Esophagus muscularis mucosa (tissue), 4 donors: ENCODE measurements at places on chromosomes 7 and 10. TPM values are rescaled to one million over a fixed set of nuclear protein-coding genes. Genes with fewer than 3 reads are reported as not detected.
A peak's percentile ranks its signal among the peaks of the same experiment; 100 is the strongest.

DNA sequence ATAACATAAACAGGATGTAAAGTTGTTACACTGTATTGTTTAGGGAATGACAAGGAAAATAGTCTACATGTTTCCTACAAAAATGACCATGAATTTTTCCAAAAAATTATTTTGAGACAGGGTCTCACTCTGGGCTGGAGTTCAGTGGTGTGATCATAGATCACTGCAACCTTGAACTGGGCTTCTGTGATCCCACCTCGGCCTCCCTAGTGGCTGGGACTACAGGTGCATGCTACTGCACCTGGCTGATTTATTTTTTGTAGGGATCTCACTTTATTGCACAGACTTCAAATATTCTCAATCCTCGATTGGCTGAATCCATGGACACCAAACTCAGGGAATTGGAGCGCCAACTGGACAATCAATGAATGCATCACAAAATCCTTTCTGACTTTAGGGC is 6.6 kb downstream of the CHCHD2 start:
- no peak for DNase-seq

GRCh38 chr7:1890289-1891235 is 220.5 kb downstream of the ELFN1 start:
- no peak for DNase-seq

Gene GPR26
- not detected for total RNA-seq

DNA sequence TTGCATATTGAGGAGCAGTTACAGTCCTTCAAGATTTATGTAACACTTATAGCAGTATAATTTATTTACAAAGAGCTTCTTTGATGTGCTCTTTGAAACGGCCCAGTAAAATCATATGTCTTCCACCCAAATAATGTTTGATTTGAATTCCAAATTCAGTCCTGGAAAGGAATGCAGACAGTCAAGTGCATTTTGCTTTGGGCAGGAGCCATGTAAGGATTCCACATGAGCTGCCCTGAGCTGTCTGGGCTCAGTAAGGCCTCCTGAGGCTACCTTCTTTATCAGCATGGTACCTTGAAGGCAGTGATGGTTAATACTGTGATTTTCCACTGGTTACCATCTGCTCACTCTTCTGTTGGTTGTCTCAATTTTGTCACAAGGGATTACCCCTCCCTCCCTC is 41.6 kb upstream of the LHFPL3 start:
- DNase-seq = no peak

Gene CYP3A7
- total RNA-seq = 0.34 TPM

Gene EFCAB10
- not detected for total RNA-seq

DNA sequence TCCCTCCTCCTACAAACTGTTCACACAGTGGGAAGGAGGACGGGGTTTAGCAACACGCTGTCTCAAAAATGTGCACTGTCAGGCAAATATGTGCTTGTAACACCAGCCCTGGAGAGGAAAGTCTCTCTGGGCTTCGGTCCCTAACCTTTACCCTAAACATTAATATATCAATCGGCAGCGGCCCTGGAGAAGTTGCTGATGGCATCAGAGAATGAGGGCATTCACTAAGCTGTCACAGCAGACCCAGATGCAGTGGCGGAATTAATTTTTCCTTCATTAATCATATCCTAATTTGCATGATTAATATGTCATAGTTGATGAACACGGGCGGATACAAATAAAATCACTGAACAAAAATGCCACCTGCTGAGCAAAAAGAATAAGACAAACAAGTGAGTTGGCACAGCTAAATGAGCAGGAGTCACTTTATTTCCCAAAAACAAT is 45.2 kb upstream of the INSIG1 start:
- no peak for DNase-seq

GRCh38 chr7:163298-163695 is 29.1 kb upstream of the FAM20C start:
- no peak for DNase-seq

DNA sequence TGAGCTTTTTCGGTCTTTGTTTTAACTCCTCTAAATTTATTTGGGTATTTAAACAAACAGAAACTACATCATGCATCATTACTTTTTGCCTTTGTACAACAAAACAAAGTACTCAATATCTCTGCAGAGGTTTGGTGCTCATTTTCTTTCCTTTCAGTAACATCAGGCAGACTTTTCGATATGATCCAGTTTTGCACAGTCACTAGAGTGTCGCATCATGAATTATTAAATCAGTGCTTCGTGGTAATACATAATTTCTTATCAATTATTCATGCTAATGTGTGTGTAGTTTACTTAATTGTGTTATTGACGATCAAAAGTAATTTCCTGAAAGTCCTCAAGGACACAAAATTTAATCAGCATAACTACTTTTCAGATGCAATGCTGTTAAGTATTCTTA is 31.8 kb downstream of the DRGX start:
- DNase-seq = no peak

DNA sequence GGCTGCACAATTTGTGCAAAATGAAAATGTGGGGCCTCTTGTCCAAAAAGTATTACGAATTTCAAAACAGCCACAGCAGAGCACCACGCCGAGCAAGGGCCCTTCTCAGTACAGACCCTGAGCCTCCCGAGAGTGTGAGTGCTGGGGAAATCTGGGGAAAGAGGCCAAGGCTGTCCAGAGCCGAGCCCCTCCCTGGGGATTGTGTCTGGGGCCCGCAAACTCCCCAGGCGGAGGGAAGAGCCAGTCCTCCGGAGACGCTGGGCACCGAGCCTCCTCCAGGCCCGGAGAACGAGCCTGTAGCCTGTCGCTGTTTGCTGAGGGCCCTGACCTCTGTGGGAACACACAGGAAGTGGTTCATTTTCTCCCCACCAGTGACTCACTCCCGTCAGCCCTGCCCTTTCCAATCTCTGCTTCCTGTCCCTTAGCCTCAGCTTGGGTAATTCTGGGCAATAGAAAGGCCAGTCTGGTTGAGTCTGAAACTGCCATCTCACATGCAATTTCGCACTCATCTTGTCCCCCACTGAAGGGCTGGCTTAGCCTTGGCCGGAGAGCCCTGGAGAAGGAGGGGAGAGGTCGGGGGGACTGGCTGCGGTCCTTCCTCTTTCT is 19.5 kb upstream of the GNA12 start:
- peak; percentile 94 for DNase-seq

Gene CFAP46
- 0.39 TPM for total RNA-seq

- DNase-seq = no peak
These were observed 156.6 kb upstream of the LYZL2 start for GRCh38 chr10:30786131-30786530.

Gene C10orf67
- total RNA-seq = not detected

GRCh38 chr7:142717453-142717852 is 31.8 kb upstream of the PRSS1 start:
- no peak for DNase-seq

Gene LRRC4
- 1.3 TPM for total RNA-seq

- no peak for DNase-seq
These were observed 272.2 kb upstream of the NEBL start for GRCh38 chr10:21169271-21169670.

Gene MPP7
- total RNA-seq = 59.1 TPM

Gene STEAP1
- 9.0 TPM for total RNA-seq

Gene DRGX
- total RNA-seq = not detected

- DNase-seq = no peak
These were observed 3.6 kb downstream of the SEC23IP start for GRCh38 chr10:119896061-119896655.

Gene SYNPO2L
- total RNA-seq = not detected

- DNase-seq = no peak
These were observed 491.7 kb downstream of the CCSER2 start for GRCh38 chr10:84820120-84820519.

DNA sequence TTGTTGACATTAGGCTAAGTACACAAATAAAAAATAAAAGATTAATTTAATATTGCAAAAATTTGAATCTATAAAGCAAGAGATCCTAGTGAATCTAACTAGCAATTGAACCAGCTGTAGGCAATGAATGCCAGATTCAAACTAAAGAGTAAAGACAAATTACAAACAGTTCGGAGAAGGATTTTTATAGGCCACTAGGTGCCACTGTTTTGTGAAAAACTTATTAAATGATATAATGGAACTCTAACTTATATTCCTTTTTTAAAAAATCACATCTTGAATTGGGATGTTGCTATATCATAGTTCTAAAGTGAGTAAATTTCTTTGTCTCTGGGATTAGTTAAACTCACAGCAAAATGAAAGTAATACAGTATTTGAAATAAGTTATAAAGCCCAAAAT is 39.1 kb upstream of the GNAI1 start:
- no peak for DNase-seq

DNA sequence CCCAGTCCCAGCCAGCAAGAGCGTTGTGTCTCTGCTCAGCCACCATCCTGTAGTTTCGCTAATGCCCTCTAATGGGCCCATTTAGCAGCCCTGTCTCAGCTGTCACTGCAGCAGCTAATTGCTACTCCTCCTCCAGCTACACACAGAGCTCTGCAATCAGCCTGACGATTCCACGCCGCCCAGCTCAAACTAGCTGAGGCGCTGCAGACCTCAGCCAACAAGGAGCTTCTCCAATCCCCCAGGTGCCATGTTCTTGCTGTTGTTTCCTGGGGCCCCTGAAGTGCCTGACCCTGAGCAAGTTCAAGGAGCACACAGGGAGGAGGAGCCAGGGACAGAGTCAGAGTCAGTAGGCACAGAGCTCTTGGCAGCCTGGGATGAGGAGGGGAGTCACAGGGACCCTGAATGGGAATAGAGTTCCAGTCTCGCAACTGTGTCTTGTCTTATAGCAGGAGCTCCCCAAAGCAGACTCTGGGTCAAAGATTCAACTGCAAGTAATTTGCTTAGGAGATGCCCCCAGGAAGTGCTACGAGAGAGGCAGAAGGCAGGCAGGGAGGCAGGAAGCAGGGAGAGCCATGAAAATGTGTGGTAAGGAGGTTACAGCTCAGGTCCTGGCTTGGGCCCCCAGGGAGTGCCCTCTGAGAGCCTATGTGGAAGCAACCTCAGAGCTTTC is 135.8 kb upstream of the UNC5B start:
- DNase-seq = peak; percentile 55

GRCh38 chr10:47033541-47034270 is 122.5 kb downstream of the PTPN20 start:
- DNase-seq = no peak

Gene SPDYE11
- not detected for total RNA-seq

DNA sequence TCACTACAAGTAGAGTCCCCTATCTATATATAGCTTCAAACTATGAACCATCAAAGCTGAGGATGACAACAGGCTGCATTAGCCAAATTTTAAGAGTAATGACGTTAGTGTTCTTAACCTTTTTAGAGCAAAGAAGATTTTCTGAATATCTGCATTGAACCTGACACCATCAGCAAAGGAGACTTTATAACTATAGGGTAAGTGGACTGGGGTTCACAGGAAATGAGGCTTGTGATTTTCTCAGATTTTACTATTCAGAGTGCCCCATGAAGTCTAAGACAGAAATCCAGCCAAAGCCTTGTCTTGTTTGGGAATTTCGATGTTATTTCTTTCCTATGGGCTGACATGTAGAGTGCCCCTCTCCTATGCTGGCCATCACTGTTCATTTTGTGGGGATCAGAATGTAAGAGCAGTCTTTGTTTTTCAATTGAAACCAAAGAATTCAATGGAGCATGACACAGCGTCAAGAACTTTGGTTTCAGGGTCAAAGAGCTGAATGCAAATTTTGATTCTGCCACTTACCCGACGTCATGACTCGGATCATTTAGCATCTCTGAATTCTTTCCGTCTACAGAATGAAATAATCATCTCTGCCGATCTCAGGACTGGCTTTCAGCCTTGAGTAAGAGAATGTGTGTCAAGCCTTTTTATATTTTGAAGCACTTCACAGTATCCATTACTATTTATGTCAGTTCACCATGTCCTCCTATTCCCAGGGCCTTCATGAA is 52.7 kb downstream of the DENND11 start:
- no peak for DNase-seq

Gene HNRNPA2B1
- total RNA-seq = 194 TPM

Gene STEAP1B
- 1.7 TPM for total RNA-seq

Gene WEE2
- not detected for total RNA-seq

Gene SPACDR
- not detected for total RNA-seq

Gene MKX
- total RNA-seq = 24.9 TPM

Gene CTAGE4
- total RNA-seq = not detected

DNA sequence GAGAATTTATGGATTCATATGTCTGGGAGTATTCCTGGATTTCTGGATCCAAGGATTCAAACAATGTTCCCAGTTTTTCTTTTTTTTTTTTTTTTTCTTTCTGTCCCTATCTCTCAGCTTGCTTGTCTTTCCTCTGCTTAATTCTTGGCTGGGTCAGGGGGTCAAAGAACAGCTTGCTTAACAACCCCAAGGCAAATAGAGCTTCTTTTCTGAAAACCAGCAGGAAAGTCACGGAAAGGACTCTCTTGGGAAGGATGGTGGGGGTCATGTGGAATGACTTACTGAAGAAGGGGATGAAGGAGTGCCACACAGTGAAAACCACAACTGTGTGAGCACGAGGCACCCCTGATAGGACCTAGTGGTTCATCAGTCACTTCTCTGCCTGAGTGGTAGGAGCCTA is 36.1 kb downstream of the GRK5 start:
- no peak for DNase-seq

DNA sequence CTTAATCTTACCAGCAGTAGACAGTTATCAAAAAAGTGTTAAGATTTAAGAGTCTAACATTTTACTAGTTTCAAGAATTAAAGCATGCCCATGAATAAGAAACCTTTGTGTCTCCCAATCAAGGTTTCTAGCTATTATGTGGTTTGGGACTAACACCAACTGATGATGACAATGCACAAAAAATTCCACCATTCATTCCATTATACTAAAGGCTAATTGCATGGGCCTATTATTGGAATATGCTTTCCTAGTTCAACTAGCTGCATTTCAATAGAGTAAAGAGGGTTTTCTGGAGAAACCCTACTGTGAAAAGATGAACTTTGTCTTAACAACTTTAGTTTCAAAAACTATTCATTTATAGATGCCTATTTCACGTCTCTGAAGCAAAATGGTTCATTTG is 44.6 kb downstream of the UBE2H start:
- DNase-seq = no peak

DNA sequence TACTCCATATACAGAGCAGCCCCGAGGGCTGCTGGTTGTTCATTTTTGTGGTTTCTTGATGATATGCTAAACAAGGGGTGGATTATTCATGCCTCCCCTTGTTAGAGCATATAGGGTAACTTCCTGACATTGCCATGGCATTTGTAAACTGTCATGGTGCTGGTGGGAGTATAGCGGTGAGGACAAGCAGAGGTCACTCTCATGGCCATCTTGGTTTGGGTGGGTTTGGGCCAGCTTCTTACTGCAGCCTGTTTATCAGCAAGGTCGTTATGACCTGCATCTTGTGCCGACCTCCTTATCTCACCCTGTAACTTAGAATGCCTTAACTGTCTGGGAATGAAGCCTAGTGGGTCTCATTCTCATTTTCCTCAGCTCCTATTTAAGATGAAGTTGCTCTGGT is 31.3 kb downstream of the GNAT3 start:
- no peak for DNase-seq

DNA sequence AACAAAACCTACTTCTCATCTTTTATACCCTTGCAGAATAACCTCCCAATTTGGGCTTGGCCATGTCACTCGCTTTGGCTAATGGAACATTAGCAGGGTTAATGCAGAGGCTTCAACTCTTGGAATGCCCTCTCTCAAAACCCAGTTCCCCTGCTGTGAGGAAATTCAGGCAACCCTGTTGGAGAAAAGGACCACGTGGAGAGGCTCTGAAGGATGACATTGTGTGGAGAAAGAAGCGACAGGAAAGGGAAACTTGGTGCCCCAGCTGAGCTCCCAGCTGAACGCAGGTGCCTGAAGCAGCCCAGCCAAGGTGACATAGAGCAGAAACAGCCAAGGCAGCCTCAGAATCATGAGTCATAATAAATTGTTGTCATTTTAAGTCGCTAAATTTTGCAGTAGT is 214.2 kb upstream of the GHITM start:
- no peak for DNase-seq
